ENCODE measurements at places on chromosomes 1 and 21.

- peak; percentile 3 for DNase-seq
Measured at GRCh38 chr1:81391125-81391828, 409.5 kb upstream of the ADGRL2 start.

DNA sequence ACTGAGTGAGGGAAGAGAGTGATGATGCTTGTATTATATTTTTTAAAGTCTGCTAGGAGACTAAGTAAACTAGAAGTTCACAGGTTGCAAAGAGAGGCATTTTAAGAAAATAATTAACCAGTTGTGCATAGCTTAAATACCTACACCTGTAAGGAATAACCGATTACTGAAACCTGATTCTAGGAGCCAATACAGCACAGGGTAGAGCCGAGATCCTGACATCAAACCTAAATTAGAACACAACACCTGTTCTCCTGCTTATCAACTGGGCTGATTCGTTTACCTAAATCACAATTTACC, 54.8 kb downstream of the EPRS1 start:
- DNase-seq, result no peak

DNA sequence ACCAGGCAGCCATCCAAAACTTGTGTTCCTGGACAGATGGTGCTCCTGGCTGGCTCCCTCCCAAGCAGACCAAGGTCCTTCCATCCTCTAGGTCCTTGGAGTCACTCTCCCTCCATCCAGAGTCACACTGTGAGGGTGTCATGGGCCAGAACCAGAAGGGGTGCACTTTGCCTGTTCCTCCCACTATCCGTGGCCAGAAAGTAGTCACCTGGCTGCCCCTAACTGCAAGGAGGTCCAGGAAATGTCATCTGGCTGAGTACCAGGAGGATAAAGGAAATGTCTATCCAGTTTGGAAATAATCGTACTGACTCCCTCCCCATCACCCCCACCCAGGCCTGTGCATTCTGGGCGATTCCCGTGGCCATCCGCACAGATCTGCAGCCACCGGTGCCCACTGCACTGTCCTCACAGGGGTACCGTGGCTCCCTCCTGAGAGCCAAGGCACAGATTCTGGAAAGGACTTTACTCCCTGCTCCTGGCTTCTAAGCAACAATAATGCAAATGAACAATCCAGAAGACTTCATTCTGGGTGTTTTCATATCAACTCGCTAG, 253.2 kb downstream of the NPHP4 start:
- DNase-seq, result no peak

DNA sequence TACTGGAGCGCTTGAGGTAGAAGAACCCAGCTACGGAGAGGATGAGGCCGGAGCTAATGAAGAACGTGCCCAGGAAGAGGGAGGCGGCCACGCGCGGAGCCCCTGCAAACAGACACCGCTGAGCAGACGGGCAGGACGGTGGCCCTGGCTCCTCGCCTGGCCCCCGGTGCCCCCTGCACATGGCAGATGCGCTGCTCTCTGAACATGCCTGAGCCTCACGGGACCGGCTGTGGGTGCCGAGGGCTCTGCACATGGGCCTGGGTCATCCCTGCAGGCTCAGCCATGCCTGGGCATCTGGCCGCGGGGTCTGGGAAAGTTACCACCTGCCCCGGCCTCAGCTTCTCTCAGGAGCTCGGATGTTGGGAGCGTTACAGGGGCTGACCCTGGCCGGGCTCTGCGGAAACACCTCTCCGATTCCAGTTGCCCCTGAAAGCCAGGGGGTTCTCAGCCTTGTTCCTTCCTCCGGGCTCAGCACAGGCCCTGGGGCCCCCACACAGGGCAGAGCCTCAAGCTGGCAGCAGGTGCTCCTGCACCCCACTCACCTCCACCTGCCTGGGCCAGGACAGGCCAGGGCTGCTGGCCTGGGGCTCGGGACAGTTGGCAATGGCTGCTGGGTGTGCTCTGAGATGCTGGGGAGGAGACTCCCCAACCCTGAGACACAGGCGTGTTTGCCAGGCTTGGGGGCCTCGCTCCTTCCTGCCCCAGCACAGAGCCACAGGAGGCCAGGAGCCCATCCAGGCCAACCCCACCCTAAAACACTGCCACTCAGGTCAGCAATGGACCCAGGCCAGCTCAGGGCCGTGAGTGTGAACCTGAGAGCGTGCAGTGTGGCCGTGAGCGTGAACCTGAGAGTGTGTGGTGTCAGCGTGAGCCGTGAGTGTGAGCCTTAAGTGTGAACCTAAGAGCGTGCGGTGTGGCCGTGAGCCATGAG, 12.1 kb upstream of the RNF223 start:
- DNase-seq, result no peak

- no peak for DNase-seq
Measured at GRCh38 chr21:44874497-44875315, 1.2 kb upstream of the PTTG1IP start.

Data from fibroblast of villous mesenchyme (primary cell).